ENCODE measurements at places on chromosomes 2 and 18.

GRCh38 chr2:215784371-215784783, 229.0 kb downstream of the MREG start:
- DNase-seq: no peak

DNA sequence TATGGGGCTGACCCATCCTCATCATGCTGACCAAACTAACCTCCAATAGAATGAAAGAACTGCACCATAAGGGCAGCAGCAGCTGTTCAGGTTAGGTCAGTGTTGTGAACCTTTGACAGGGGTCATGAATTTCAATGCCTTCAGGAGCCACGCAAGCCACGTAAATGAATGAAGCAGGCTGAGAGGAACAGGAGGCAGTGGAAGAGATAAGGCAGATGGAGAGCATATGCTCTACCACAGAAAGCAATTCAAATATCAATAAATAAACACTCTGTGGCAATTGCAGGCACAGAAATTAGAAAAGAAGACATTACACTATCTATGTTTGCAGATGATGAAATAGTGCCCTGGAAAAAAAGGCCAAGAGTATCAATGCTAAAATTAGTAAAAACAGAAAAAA, 56.3 kb downstream of the SCG2 start:
- DNase-seq: peak; percentile 24

- no peak for DNase-seq
These were observed 29.3 kb downstream of the UPP2 start for GRCh38 chr2:158130832-158131473.

DNA sequence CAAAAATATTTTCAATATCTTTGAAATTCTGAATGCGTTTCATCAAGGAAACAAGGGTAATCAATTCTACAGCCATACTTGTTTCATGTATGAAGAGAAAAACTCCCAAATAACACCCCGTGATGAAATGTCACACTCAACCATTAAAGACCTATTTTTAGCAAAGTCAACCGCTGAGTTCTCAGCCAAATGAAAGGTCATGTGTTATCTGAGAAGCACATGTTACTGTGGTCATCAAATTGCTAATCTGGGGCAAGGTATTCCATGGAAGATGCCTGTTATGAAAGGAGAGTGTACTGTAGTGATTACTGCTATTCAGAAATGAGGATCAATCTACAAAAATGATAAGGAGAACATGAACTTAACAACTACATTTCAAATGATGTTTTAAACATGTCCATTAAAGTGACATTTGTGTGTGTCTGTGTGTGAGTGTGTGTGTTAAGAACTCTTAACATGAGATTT, 126.7 kb downstream of the BCL2 start:
- no peak for DNase-seq

GRCh38 chr2:53265544-53266299, 501.9 kb upstream of the CHAC2 start:
- no peak for DNase-seq

DNA sequence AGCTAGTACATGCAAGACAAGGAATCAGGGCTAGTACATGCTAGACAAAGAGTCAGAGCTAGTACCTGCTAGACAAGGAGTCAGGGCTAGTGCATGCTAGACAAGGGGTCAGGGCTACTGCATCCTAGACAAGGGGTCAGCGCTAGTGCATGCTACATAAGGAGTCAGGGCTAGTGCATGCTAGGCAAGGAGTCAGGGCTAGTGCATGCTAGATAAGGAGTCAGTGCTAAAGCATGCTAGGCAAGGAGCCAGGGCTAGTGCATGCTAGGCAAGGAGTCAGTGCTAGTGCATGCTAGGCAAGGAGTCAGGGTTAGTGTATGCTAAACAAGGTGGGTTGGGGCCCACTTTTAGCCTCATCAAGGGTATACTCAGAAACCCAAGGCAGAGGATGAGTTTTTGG, 90.1 kb upstream of the FAM136A start:
- DNase-seq: no peak

DNA sequence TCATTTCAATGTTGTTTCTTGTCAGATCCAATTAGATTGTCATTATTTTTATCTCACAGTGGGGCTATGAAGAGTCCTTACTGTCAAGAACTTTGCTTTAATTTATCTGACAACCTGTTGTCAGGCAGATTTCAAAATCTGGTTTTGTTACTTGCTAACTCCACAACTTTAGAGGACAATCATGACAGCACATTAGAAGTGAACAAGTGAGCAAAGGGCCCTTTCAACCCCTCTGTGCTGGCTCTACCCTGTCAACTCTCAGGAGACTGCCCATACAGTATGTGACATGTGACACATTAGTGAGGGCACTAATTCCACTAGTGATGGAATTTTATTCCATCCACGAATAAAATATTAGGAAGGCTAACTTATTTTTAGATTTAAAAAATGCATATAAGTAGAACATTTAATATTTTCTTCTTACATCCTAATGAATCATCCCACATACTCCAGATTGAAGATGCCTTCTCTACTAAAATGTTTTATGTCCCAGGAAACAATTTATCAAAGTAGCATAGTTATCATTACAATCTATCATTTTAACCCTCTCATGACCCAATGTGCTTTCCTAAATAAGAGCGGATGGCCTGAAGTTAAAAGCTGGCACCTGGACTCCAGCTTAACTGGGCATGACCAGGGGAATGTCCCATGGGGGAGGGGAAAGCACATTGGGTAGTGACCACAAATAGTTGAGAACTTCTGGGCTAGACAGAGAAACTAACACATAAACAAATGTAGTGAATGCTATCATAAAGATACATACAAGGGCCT, 97.6 kb upstream of the PPP1CB start:
- DNase-seq: no peak

Data from NCI-H2171 treated with DMSO at 0.1 percent for 48 hours (cell line).